ENCODE measurements at places on chromosomes 1 and 21.

- DNase-seq: no peak
These were observed 26.1 kb downstream of the VPS13D start for GRCh38 chr1:12255913-12256312.

DNA sequence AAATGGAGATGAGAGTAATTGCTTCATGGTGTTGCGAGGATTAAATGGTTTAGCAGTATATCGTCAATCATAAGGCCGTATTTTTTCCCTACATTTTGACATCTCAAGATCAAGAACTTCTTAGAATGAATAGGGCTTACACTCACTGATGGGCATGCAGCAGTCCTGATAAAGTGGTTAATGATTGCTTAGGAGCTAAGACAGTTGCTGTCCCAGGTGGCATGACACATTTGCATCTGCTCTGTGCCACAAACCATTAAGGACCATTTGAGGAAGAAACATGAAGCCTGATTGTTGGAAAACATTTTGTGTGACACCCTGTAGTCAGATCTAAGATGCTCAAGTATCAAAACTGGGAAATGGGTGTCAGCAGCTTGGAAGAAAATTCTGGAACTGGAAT lies 81.0 kb upstream of the SGIP1 start:
- no peak for DNase-seq

DNA sequence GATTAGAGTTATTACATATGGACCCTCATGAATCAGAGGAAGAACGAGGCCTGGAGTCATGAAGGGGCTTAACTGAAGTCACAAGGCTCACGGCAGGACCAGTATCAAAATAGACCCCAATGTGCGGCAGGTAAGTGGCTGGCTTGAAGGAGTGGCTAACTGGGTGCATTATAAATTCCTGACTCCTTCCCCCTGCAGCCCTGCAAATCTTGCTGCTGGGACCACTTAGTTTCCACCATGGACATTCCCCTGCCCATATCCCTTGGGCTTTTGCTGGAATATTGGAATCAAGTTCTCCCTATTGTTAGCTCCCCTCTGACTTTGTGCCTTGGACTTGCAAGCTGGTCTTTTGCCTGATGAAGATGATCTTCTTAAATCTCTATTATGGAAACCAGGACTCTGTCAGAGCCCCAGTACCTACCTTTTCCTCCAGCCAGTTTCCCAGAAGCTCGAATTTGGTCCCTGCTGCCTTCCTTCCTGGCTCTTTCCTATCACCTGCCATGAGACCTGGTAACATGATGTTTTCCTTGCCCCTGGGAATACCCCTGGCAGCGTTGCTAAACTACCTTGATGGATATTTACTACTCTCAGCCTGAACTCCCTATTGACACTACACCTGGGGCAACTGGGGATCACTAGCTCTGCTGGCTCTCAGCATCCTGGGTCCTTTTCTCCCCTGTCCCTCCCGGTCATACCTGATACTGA lies 156.0 kb upstream of the JUN start:
- no peak for DNase-seq

DNA sequence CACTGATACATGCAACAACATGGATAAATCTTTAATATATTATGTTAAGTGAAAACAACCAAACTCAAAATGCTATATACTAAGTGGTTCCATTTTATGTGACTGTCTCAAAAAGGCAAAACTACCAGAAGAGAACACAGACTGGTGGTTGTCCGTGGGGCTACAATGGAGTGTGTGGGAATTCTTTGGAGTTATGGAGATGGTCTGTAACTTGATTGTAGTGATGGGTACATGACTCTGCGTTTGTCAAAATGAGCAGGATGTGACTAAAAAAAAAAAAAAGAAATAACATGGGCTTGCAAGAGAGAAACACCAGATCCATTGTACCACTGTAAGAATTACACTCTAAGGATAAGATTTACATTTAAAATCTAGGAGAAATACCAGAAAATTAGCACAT lies 52.2 kb upstream of the KIAA1614 start:
- no peak for DNase-seq

DNA sequence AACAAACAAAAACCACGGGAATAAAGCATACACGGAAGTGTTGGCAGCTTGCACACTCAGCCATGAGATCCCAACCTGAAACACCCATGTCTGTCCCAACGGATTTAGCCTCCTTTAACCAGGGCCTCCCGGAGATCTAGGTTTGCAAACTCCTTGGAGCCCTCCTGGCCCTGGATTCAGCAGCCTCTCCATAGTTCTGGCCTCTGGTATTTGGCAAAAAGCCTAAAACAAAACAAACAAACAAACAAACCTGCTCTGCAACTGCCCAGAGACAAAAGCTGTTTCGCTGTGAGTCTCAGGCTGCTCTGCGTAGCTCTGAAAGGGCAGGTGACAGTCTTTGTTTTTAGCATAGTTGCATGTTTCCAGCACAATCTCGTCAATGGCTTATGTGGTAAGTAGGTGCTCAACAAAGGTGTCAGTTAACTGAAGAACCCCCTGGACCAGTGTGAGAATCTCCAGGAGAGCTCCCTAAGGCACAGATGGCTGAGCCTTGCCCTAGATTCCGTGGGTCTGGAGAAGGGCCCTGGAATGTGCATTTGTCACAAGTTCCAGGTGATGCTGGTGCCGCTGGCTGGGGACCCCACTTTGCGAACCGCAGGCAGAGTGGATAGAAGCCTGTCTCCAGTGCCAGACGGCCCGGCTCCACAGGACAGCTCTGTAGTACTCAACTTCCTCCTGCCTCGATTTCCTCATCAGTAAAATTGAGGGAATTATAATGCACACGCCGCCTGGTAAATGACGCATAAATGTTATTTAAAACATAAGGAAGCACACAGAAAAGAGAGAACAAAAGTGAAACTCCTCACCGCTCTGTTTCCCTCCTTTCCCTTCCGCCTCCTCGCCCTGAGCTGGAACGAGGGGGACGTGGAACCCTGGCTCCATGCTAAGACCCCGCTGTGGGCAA lies 86.2 kb downstream of the RIPK4 start:
- DNase-seq: no peak

GRCh38 chr1:228668553-228669241 lies 66.6 kb upstream of the RHOU start:
- DNase-seq: no peak
